ENCODE measurements at places on chromosomes 13 and 19.

- no peak for DNase-seq
These were observed 115.9 kb upstream of the GJB6 start for GRCh38 chr13:20348018-20348417.

GRCh38 chr19:49790866-49791265 is 22.2 kb downstream of the FUZ start:
- no peak for DNase-seq

DNA sequence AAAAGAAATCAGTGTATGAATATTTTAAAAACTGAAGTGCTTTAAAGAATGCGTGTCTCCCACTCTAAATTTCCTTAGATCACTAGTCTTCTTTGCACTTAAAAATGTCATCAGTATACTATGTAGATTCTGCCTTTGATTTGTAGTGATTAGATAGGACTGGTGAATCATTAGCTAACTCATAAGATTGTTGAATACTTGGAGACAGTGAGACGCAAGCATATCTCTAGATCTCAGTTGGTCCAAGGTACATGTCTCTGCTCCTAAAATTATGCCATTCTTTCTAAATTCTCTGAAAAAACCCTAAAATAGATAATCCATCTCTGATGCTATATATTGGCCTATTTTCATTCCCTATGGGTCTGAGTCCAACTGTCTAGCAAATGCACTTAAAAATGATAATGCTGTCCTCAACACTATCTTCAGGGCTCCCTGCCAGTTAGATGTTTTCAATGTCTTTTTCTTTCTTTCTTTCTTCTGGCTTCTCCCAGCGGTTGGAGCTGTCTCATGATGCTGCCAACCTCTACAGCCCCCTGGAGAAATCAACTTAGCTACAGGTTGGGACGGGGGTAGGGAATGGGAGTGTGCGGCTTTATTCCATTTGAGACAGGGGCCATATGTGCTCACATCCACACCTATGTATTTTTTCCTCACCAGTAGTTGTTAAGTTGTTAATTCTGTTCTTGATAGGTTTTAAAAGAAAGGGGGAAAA is 301.0 kb downstream of the NDFIP2 start:
- DNase-seq, result no peak

DNA sequence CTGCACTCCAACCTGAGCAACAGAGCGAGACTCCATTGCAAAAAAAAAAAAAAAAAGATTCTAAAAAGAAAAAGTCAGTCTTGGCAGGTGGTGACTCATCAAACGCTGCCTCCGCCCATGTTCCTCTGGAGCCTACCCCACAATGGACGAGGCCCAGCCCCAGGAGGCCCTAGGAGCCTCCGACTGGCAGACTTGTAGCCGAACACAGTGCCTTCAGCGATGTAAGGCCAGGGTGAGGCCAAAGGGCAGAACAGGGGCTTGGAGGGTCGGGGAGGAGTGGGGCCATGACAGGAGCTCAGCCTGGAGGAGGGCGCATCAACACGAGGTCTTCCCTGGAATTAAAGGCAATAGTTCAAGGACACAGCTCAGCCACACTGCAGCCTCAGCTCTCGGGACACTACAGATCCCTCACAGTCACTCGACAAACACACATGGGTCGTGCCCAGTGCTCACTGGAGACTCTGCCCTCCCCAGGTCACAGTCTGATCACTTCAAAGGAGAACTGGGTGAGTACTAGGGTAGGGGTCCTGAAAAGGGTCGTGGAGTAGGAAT is 5.1 kb downstream of the USE1 start:
- peak; percentile 73 for DNase-seq

DNA sequence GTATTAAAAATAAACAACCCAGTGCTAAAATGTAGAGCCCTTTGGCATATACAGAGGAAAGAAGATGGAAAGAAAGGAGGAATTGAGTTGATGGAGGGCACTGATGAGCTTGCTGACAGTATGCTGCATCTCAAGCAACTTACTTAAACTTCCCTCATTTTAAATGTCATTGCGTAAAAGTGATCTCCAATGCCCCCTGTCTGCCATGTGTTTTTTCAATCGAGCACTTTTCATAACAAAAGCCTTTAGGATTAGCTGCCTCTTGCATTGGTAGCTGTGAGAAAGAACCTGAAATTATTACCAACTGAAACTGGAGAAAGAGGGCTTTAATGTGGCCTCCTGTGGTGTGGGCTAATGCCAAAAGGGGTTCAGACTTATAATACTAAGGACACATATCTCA is 541.6 kb downstream of the SUCLA2 start:
- peak; percentile 11 for DNase-seq

DNA sequence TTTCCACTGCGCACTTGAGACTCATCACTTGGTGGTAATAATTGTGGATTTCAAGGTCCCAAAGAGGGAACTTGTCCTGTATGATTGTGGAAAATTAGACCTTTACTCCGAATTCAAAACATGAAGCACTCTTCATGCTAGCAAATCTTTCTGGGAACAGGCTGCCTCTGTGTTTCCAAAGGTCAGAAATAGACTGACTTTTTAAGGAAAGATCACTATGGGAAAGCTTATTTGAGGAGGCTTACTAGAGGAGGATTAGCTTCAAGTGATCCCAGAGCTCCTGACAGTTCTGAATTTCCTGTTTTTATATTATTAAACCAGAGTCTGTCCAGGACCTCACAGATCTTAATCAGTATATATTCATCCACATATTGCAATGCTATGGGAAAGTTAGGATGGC is 5.5 kb downstream of the WDFY2 start:
- DNase-seq, result no peak

DNA sequence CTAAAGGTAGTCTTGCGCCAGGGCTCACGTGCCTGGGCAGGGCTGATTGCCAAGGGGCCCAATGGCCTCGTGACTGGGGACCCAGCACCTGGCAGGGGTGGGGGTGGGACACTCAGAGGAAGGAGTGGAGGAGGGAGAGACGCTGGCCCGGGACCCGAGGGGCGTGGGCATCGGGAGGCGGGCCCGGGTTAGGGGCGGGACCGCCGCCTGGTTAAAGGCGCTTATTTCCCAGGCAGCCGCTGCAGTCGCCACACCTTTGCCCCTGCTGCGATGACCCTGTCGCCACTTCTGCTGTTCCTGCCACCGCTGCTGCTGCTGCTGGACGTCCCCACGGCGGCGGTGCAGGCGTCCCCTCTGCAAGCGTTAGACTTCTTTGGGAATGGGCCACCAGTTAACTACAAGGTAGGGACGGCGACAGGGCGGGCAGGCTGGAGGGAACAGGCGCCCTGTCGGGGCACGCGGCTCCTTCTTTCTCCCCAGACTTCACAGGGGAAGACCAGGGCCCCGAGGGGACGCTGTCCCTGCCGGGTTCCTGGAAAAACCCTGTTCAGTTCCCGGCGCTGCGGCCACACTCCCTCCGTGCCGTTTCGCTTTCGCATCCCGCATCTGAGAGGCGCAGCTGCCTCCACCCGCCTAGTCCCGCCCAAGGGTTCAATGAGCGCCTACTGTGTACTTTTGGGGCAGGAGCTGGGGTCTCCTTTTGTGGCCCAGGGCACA is at the start of gene IFI30:
IFI30 (plus strand) TSS at position 242 of the 717 bp plus-strand sequence; CDS start at position 271, 29 bp downstream.
- DNase-seq, result peak; percentile 95

GRCh38 chr19:54162241-54162805 is 2.8 kb upstream of the LENG1 start:
- DNase-seq, result peak; percentile 91

DNA sequence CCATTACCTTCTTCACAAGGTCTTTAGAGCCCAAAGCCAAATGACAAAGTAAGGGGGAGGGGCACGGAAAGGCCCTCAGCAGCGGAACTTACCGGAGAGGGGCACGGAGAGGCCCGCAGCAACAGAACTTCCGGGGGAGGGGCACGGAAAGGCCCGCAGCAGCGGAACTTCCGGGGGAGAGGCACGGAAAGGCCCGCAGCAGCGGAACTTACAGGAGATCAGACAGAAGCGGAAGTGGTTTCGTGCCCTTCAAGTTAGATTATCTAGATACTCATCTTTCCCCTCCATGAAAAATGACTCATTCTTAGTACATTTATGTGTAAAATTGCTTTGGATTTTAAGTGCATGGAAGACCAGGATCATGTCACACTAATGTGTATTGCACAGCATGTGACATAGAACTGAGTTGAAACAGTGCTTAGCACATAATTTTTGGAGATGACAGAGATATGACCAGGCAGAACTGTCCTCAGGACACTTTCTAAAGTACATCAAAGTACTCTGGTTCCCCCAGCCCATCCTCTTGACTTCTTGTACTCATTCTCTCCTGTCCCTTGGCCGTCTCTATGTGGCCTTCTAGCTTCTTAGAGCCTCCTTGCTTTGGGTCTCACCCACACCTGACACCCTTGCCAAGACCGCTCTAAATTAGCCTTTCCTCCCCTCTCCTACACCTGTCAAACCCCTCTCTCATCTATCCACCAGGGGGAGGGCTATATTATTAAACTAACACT is 25.7 kb upstream of the TPTE2 start:
- peak; percentile 58 for DNase-seq

DNA sequence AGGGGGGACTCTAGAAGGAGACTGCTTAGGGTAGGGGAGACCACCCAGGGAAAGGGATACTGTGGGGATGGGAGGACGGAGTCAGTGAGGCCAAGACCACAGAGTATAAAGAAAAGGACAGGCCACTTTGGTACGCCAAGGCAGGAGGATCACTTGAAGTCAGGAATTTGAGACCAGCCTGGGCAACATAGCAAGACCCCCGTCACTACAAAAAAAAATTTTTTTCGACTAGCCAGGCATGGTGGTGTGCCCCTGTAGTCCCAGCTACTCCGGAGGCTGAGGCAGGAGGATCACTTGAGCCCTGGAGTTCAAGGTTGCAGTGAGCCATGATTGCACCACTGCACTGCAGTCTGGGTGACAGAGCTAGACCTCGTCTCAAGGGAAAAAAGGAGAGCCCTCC is 6.6 kb downstream of the IFNL3 start:
- DNase-seq, result no peak

GRCh38 chr13:28572871-28573270 is 77.9 kb upstream of the FLT1 start:
- DNase-seq, result no peak

- DNase-seq, result no peak
These were observed 8.6 kb downstream of the FGF22 start for GRCh38 chr19:648305-648704.

DNA sequence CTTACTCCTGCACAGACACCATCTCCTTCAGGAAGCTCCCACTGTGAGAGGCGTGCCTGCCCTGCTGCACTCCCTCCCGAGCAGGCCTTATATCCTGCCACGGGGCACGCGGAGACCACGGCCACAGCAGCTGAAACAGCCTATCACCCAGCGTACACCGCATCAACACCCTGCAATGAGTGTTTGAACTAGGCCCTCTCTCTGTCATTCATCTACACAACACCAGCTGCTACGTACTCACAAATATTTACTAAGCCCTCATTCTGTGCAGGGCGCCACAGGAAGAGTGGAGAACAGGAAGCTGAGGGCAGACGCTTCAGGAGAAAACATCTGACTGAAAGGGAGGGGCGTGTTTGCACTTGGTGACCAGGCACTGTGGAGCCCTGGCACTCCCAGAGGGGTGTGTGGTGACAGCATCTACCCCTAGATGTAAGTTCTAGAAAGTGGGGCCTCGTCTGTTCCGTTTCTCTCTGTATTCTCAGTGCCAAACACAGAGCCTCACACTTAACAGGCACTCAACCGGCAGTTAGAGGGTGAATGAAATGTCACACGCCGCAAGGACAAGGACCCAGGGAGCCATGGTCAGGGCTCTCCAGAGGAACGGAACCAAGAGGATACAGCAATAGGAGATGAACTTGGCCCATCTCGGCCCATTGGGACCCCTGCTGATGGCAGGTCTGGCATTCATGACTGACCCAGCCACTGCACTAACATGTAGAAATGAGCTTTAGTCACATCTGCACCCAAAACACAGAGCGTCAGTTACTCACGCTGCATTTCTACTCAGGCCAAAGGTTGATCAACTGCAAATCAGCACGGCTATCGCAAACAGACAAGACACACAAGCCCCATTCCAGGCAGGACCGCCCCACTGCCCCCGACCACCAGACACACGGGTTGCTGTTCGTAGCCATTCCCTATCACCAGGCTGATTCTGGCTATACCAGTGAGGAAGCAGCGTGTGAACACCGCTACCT is 15.7 kb downstream of the RANBP3 start:
- peak; percentile 60 for DNase-seq

- DNase-seq, result peak; percentile 69
These were observed 41.7 kb downstream of the ELL start for GRCh38 chr19:18480006-18480691.

DNA sequence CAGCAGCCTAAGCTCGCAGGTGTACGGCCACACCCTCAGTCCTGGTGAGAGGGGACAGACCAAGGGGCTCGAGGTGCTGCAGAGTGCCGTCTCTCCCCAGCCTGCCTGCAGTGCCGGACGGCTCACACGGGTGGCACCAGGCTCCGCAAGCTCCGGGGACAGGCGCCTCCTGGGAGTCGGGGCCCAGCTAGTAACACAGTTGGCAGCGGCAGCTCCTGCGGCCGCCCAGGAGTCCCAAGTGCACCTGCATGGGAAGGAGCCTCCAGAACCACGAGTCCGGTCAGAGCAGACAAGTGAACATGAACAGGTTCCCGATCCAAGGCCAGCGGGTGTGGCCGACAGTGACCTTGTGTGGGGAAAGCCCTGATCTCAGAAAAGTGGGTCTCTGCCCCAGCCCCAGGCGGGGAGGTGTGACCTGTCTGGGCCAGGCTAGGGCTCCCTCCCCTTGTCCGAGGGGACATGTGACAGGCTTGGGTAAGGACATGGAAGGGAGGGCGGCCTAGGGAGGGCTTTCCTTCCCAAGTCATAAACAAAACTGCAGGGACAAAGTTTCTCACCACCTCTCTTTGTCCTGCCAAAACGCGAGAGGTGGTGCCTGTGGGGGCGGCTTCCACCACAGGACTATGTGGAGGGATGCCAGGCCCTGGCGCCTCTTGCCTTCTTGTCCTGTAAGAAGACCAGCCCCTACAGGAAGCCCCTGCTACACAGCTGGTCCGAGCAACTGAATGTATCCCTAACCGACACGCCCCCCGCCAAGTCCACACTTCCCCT is 46.5 kb downstream of the MLLT1 start:
- DNase-seq, result no peak

- no peak for DNase-seq
These were observed 313.5 kb downstream of the KLF12 start for GRCh38 chr13:73820688-73821087.

DNA sequence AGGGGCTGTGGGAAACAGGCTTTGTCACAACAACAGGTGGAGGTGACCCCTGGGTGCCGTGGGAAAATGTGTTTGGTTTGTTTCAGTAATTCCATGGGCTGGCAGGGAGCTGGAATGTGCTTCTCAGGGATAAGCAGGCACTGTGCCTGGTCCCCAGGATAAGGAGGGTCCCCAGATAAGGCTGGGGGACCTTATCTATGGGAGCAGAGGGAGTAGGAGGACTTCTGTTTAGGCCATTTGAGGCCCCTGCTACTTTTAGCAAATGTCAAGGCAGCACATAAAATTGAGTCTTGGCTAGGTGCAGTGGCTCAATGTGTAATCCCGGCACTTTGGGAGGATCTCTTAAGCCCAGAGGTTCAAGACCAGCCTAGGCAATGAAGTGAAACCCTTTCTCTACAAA is 59.5 kb downstream of the KCNC3 start:
- DNase-seq, result no peak

GRCh38 chr13:106835477-106835876 is 267.5 kb upstream of the ARGLU1 start:
- no peak for DNase-seq

- DNase-seq, result no peak
These were observed at the start of gene LMO7 for GRCh38 chr13:75635828-75636435. TSS of gene LMO7 (plus strand) at chr13:75636330. CDS start at chr13:75636658, 328 bp downstream.
